ENCODE measurements at places on chromosomes 7 and 10. TPM values are rescaled to one million over a fixed set of nuclear protein-coding genes. Genes with fewer than 3 reads are reported as not detected.

DNA sequence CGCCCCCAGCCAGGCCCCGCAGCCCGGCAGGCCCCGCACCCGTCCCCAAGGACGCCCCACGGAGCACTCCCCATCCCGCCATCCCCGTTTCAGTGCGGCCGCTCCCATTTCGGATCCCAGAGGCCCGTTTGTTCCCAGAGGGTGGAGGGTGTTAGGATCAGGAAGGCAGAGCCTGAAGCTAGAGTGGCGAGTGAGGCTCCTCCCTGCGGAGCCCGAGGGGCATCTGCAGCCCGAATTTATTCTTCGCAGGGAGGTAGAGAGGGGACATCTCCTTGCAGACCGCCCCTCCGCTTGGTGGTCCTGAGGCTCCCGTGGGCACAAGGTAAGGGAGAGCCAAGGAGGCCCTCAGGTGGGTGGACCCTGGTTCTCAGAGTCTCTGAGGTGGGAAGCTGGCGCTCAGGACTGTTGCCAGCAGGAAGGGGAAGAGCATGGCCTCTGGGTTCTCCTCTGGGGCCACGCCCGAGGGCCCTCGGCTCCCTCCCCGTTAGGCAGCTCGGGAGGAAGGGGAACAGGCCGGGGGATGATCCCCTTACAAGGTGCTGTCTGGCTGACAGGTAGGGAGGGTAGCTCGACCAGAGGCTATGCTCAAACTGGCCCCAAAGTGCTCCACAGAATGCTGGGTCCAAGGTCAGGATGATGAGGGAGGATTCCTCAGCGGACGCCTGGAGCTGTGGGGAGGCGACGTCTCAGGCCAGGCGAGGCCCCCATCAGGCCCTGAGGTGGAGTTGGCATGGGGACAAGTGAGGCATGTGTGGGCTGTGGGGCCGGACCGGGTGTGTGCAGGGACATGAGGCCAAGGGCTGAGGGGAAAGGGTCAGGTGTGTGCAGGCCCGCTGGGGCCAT is 17.4 kb downstream of the POLL start:
- no peak overlapping the region for H3K27ac ChIP-seq
- DNase-seq, result no peak
- peaks cover 8% of the 10 kb centered on the region for H3K4me1 ChIP-seq
- peaks cover 21% of the 10 kb centered on the region for H3K27me3 ChIP-seq
- no peaks in the 10 kb centered on the region for H3K36me3 ChIP-seq
- peak overlapping the region; percentile 62 for H3K4me3 ChIP-seq

- no peak overlapping the region for H3K27ac ChIP-seq
- DNase-seq, result no peak
- H3K27me3 ChIP-seq, result peaks cover 19% of the 10 kb centered on the region
These were observed 130.7 kb upstream of the NAMPT start for GRCh38 chr7:106415433-106415832.

Gene HSPA12A
- 0.08 TPM for total RNA-seq

Gene SMO
- 0.39 TPM for total RNA-seq

Gene VWA2
- not detected for total RNA-seq

Gene PTTG1IP2
- total RNA-seq, result not detected

Gene DUSP5
- total RNA-seq, result 311 TPM
